NCI-H1417 (cell line): ENCODE measurements at places on chromosomes 11 and 22.
A peak's percentile ranks its signal among the peaks of the same experiment; 100 is the strongest.

GRCh38 chr11:12842933-12843636 is 166.0 kb upstream of the RASSF10 start:
- DNase-seq: peak; percentile 95

GRCh38 chr11:45885274-45885920 is at the start of gene MAPK8IP1:
Gene MAPK8IP1, plus strand, starts transcription at chr11:45885651. Its CDS starts 170 bp downstream, at chr11:45885821.
- DNase-seq: peak; percentile 86

DNA sequence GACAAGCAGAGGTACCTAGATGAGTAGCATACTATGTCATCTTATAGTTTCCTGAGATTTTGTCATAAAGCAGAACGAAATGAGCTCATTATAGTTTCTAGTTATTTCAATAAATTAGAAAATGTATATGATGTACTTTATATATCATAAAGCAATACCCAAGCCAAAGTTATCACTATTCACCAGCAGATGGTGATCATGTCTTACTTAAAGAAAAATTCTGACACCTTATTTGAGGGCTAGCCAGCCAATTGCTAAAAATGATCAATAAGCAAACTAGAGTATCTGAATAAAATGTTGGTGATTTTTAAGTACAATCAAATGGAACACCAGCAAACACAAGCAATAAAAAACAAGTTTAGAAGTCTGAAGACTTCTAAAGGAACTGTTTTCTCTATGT is 44.1 kb downstream of the RSF1 start:
- DNase-seq: peak; percentile 5

DNA sequence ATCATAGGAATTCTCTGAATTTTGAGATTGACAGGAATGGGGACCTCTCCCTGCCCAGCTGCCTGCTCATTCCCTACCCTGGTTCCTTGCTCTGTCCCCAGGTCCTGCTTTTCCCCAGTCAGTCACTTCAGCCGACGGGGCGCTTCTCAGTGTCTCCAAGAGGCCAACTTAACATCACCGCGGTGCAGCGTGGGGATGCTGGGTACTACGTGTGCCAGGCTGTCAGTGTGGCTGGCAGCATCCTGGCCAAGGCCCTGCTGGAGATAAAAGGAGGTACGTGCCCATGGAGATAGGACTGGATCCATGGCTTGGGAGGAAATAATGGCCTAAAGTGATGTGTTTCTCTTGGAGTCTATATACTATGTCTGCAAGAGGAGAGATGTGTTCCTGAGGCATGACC is 7.0 kb downstream of the ROBO3 start:
- DNase-seq: no peak

DNA sequence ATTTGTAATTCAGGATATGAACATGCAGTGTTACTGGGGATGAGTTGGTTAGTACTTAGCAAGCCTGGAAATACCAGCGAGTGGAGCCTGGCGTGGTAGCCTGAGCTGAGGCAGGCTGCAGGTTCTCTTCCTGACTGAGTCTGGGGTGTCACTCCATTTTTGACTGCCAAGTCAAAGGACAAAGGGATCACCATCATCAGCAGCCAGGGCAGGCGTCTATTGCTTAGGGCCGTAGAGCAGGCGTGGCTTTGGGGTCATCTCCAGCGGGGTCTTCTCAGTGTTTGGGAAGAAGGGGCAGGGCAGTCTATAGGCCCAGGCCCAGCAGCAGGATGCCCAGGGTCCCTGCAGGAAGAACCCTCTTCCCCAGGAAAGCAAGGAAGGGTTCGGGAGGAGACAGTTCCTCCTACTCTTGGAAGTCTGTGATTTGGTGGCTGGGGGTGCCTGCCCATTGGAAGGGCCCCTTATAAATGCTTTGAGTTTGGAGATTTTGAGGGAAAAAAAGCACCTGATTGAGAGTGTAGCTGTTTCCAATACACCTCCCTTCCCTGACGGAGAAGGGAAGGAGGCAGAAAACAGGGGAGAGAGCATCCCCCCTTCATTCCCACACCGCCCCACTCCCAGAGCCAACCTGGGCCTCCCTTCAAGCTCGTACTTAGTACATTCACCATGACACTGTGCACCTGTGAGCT is 51.5 kb upstream of the SPATA19 start:
- no peak for DNase-seq

DNA sequence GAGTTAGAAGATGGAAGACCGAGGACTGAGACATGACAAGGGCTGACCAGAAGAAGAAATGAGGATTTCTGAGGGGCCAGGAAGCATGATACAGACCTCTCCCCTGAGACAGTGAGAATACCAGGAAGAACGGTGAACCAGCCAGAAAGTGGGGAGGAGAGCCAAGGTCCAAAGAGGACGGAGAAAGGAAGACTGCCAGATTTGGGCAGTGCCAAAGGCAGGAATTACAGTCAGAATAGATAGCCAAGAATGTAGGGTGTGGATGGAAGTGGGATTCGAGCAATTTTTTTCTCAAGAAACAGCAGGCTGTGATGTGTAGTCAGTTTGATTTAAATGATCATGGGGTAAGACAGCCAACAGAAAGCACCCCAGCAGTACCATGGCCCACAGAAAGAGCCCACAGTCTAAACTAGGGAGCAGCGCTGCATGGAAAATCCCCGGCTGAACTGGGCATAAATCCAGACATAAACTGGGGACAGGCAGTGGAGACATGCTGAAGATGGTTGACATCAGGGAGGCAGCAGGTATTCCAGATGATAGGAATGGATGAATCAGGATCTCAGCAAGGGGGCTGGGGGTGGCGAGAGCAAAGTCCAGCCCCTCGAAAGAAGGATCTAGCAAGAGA is 67.3 kb upstream of the BARX2 start:
- no peak for DNase-seq

GRCh38 chr11:124846070-124846673 is 19.1 kb upstream of the ROBO3 start:
- no peak for DNase-seq

DNA sequence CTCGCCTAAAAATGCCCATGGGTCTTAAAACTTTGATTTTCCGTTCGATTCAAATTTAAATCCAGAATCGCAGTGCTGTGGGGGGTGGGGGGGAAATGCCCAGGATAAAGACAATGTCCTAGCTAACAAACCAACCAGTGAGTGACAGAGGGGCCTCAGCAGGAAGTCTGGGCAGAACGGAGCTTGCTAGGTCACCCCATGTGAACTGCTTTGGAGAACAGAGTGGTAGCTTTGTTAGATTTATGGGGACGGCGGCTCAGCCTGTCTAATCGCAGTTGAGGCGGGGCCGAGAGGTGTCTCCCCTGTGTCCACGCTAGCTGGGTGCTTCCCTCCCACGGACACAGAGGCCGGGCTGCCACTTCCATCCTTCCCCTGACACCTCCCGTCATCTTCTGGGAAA is 243.9 kb downstream of the CTTN start:
- no peak for DNase-seq

- peak; percentile 67 for DNase-seq
Observed at GRCh38 chr11:9861860-9862725, 198.2 kb downstream of the SWAP70 start.

DNA sequence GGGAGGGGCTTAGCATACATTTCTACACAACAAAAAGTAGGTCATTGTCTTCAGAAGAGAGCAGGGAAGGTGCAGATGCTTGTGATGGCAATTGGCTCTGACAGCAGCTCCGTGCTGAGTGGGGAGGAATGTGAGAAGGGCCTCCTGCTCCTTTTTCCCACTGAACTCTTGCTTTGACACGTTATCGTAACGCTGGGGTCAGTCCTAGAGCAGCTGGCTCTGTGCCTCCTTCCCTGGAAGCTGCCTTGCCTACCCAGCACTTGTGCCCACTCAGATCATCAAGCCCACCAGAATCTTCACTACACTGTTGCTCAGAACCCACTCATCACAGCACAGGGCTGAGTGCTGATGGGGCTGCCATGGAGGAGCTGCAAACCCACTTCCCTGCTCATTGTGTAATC is 14.9 kb upstream of the NAV2 start:
- no peak for DNase-seq

DNA sequence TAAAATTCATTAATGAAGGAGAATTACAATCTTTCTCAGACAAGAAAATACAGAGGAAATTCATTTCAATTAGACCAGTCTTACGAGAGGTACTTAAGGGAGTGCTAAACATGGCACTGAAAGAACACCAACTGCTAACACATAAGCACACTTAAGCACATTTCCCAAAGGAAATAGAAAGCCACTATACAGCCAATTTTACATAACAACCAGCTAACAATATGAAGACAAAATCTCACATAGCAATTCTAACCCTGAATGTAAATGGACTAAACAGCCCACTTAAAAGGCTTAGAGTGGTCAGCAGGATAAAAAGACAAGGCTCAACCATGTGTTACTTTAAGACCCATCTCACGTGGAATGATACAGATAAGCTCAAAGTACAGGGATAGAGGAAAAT is 339.5 kb upstream of the LUZP2 start:
- DNase-seq: no peak
